ENCODE measurements at places on chromosomes 12 and 14. TPM values are rescaled to one million over a fixed set of nuclear protein-coding genes. Genes with fewer than 3 reads are reported as not detected.

The RAD51AP1 gene
- 5.4 TPM for total RNA-seq

DNA sequence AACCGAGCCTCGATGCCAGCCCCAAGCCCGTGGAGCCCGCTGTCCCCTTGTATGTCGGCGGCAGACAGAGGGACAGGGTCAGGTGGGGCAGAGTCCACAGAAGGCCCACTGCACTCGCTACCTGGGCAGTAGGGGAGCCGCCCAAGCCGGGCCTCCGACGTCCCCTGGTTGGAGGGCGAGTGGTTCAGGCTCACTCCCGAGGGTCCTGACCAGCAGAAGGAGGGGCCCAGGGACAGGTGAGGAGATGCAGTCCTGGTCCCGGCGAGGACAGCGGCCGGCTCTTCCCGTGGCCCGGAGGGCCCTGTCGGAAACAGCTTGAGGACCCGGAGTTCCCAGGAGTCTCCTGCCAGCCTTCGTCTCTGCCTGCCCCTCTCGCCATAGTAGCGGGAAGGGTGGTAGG is 216.7 kb upstream of the SFSWAP start:
- H3K36me3 ChIP-seq, result no peaks in the 10 kb centered on the region
- DNase-seq, result no peak

The PTPRB gene
- total RNA-seq, result 2.3 TPM

The TAMALIN gene
- 403 TPM for total RNA-seq

- no peak overlapping the region for H3K27ac ChIP-seq
- H3K27me3 ChIP-seq, result no peaks in the 10 kb centered on the region
- DNase-seq, result no peak
- H3K4me3 ChIP-seq, result no peak overlapping the region
- no peaks in the 10 kb centered on the region for H3K4me1 ChIP-seq
These were observed 1213.6 kb downstream of the GALC start for GRCh38 chr14:86779416-86779815.

The LRP1-AS gene
- not detected for total RNA-seq

DNA sequence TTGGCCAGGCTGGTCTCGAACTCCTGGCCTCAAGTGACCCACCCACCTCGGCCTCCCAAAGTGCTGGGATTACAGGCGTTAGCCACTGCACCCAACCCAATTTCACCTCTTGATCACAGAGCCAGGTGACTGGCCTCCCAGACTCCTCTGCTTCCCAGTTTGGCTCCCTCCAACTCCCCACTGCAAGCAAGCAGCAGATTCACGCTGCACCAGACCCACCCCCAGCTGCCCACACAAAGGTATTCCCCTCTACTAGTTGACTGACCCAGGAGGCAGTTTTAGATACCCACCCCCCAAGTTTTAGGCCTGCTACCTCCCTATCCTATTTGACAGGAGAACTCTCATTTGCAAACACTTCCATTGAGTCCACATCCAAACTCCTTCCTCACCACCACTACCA is 5.2 kb downstream of the RARG start:
- H3K27ac ChIP-seq, result no peak overlapping the region
- peaks cover 41% of the 10 kb centered on the region for H3K4me1 ChIP-seq
- DNase-seq, result no peak

The BDKRB2 gene
- total RNA-seq, result not detected

The CLEC4D gene
- total RNA-seq, result not detected

The POTEM gene
- not detected for total RNA-seq

The MAP1LC3B2 gene
- 3.3 TPM for total RNA-seq

- H3K36me3 ChIP-seq, result peaks cover 17% of the 10 kb centered on the region
- H3K27me3 ChIP-seq, result no peaks in the 10 kb centered on the region
- no peak overlapping the region for H3K27ac ChIP-seq
- DNase-seq, result no peak
- no peak overlapping the region for H3K4me3 ChIP-seq
These were observed 15.3 kb downstream of the AREL1 start for GRCh38 chr14:74697543-74697942.

The P2RX2 gene
- not detected for total RNA-seq

DNA sequence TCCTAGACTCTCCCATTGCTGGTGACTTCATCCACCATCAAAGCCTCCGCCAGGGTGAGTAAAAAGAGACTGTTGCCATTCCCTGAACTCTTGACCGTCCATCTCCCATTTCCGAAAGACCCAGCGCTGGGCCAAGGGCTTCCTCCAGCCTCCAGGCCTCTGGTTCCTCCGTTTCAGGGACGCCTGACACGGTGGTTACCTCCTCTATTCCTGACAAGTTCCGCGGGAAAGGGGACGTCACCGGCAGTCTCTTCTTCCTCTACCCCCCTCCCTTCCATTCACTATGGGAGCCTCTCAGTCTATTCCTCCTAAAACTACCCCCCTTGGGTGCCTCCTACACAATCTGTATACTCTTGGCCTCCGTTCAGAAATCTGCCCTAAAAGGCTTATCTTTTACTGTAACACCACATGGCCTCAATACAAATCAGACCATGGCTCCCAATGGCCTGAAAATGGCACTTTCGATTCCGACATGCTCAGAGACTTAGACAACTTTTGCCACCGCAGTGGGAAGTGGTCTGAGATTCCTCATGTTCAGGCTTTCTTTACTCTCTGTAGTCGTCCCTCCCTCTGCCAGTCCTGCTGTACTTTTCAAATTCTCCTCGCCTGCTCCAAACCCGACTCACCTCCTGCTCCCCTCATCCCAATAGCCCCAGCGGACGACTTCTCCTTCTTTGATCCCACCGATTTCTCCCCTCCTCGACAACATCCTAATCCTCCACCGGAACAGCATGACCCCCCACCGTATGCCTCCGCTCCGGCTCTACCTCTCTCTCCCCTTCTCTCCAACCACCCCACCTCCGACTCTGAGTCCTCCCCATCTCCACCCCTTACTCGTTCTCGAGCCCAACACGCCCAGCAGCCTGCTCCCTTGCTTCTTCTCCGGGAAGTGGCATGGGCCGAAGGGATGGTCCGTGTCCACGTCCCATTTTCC is 70.4 kb downstream of the MOK start:
- H3K4me1 ChIP-seq, result no peaks in the 10 kb centered on the region
- H3K27ac ChIP-seq, result no peak overlapping the region
- no peak for DNase-seq
- H3K36me3 ChIP-seq, result no peaks in the 10 kb centered on the region

DNA sequence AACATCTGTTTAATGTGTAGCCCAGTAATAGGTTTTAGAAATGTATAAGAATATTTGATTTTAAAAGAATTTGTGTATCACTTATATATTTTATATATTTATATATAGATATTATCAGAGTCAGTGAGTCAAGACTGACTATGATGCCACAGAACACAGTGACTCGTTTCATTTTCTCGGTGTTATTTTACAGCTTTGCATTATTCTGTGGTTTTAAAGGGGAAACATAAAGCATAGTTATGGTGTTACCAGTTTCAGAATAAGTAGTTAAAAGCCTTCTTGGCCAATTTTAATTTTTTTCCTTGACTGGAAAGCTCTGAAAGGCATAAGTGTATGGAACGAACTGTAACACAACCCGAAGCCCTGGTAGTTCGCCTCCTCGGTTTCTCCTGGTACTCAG is 91.0 kb downstream of the GRIP1 start:
- no peak for DNase-seq
- H3K36me3 ChIP-seq, result no peaks in the 10 kb centered on the region
- no peak overlapping the region for H3K27ac ChIP-seq
- H3K27me3 ChIP-seq, result peaks cover 2% of the 10 kb centered on the region
- no peak overlapping the region for H3K4me3 ChIP-seq

The PAX9 gene
- total RNA-seq, result not detected

DNA sequence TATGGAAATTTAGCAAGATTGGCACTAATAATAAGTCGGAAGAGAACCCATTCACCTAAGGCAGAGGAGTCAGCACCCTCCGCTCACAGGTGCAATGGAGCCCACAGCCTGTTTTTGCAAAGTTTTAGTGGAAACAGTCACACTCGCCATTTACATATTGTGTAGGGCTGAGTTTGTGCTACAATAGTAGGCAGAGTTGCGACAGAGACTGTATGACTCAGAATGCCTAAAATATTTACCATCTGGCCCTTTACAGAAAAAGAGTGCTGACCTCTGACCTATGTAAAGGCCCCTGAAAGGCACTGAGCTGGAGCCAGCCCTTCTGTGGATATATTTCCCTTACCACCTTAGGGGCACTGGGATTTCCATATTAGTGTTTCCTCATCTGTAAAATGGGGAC is 79.0 kb downstream of the PRIMA1 start:
- no peak overlapping the region for H3K27ac ChIP-seq
- no peaks in the 10 kb centered on the region for H3K27me3 ChIP-seq
- DNase-seq, result no peak
- H3K36me3 ChIP-seq, result no peaks in the 10 kb centered on the region
- H3K4me3 ChIP-seq, result no peak overlapping the region

DNA sequence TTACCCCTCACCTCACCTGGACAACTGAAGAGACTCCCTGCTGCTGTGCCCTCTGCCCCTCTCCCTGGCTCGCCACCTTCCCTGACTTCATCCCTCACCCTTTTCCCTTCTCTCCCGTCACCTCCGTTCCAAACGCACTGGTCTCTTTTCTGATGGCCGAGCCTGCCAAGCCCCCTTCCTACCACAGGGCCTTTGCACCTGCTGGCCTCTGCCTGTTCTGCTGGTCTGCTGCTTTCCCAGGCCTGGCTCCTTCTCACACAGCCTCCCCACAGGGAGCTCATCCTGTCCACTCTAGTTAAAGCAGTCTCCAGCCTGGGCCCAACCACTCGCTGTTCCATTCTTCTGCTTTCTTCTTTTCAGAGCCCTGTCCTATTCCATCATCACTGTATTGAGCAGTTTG is 34.6 kb downstream of the RBM19 start:
- no peak for DNase-seq
- H3K4me3 ChIP-seq, result no peak overlapping the region
- H3K27ac ChIP-seq, result no peak overlapping the region
- no peaks in the 10 kb centered on the region for H3K4me1 ChIP-seq

DNA sequence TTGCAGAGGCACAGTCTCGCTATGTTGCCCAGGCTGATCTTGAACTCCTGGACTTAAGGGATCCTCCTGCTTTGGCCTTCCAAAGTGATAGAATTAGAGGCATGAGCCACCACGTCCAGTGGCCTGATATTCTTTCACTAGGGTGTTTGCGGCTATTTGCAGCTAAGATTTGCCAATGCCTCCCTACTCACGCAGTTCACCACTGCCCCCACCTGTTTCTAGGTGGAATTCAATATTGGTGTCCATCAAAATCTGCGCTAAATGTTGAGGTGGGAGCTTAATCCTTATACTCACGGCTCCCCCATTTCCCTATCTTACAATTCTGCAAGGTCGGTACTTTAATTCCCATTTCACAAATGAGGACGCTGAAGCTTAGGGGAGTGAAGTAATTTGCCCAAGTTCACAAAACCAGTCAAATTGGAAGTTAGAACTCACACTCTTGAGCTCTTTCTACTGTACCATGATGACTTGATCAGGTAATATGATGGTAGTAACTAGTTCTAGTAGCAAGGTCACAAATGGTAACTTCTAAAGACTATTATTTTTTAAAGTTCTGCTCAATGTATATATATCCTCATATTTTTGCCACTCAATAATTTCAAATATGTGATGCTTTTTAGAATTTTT is 22.1 kb upstream of the LRRC9 start:
- H3K27me3 ChIP-seq, result no peaks in the 10 kb centered on the region
- no peaks in the 10 kb centered on the region for H3K36me3 ChIP-seq
- no peak for DNase-seq
- no peak overlapping the region for H3K4me3 ChIP-seq
- no peak overlapping the region for H3K27ac ChIP-seq
- H3K4me1 ChIP-seq, result no peaks in the 10 kb centered on the region

The ARMH4 gene
- total RNA-seq, result 0.32 TPM

The FGF23 gene
- total RNA-seq, result not detected

DNA sequence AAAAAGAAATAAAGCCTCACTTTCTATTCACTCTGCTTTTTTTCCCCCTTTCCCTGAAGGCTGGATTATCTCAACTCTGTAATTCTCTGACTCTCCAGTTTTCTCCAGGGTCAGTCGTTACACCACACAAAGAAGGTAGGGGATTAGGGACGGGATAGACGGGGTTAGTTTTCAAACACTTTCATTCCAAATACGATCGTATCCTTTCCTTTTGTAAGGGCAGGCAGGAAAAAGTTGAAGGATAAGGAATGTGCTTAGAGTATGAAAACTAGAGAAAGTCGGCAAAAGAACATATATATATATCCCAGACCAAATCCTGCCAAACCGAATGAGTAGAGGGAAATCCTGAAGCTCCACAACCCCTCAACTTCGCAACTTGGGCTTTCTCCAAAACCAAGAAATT is 581 bp upstream of the ESYT1 start:
- H3K27ac ChIP-seq, result peak overlapping the region; percentile 83
- H3K36me3 ChIP-seq, result peaks cover 28% of the 10 kb centered on the region
- peaks cover 45% of the 10 kb centered on the region for H3K4me1 ChIP-seq
- DNase-seq, result no peak
- H3K27me3 ChIP-seq, result no peaks in the 10 kb centered on the region

The AKAP3 gene
- 1.00 TPM for total RNA-seq

The KRT6A gene
- total RNA-seq, result not detected

The EML1 gene
- total RNA-seq, result not detected

DNA sequence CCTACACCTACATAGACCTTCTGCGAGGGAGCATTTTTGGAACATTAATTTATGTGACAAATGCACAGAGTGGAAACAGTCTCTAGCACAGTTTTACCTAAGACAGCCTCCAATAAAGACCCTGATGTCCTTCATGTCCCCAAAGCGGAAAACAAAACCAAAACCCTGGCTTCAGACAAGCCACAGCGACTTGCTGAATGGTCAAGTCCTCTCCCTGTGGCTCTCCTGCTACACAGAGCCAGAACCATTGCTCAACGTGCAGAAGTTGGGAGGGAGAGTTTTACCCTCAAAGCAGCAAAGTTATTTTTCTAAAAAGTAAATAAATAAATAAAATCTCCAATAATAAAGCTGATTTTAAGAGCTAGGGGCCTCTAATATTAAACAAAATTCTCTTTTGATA is 135.0 kb upstream of the TMEM132C start:
- no peaks in the 10 kb centered on the region for H3K4me1 ChIP-seq
- no peaks in the 10 kb centered on the region for H3K36me3 ChIP-seq
- no peak for DNase-seq

GRCh38 chr12:42235426-42235825 is 2.6 kb downstream of the YAF2 start:
- no peak overlapping the region for H3K27ac ChIP-seq
- H3K27me3 ChIP-seq, result no peaks in the 10 kb centered on the region
- peaks cover 9% of the 10 kb centered on the region for H3K4me1 ChIP-seq
- peaks cover 19% of the 10 kb centered on the region for H3K36me3 ChIP-seq
- DNase-seq, result no peak
- H3K4me3 ChIP-seq, result no peak overlapping the region

The IL22 gene
- total RNA-seq, result not detected

The TAS2R43 gene
- 6.7 TPM for total RNA-seq

The CAPZA3 gene
- total RNA-seq, result not detected

The KRT6C gene
- total RNA-seq, result not detected

The C12orf50 gene
- total RNA-seq, result not detected

GRCh38 chr12:91367234-91367849 is 184.7 kb upstream of the DCN start:
- no peak overlapping the region for H3K27ac ChIP-seq
- peaks cover 4% of the 10 kb centered on the region for H3K4me1 ChIP-seq
- H3K36me3 ChIP-seq, result no peaks in the 10 kb centered on the region
- H3K27me3 ChIP-seq, result no peaks in the 10 kb centered on the region

GRCh38 chr12:127781336-127781735 is 485.6 kb upstream of the TMEM132C start:
- no peaks in the 10 kb centered on the region for H3K27me3 ChIP-seq
- no peak for DNase-seq
- H3K4me3 ChIP-seq, result no peak overlapping the region
- no peaks in the 10 kb centered on the region for H3K4me1 ChIP-seq
- no peaks in the 10 kb centered on the region for H3K36me3 ChIP-seq
- H3K27ac ChIP-seq, result no peak overlapping the region

All from natural killer cell (primary cell).